Activated CD4-positive, alpha-beta T cell treated with anti-CD3 and anti-CD28 coated beads, Interleukin-2, amount 50 U/mL, for 16 hours (primary cell): ENCODE measurements at places on chromosomes 7 and 10.

GRCh38 chr7:99447943-99448342 is 9.2 kb downstream of the CPSF4 start:
- DNase-seq, result no peak

- peak; percentile 6 for DNase-seq
These were observed 266.3 kb downstream of the RPS24 start for GRCh38 chr10:78299851-78300468.

DNA sequence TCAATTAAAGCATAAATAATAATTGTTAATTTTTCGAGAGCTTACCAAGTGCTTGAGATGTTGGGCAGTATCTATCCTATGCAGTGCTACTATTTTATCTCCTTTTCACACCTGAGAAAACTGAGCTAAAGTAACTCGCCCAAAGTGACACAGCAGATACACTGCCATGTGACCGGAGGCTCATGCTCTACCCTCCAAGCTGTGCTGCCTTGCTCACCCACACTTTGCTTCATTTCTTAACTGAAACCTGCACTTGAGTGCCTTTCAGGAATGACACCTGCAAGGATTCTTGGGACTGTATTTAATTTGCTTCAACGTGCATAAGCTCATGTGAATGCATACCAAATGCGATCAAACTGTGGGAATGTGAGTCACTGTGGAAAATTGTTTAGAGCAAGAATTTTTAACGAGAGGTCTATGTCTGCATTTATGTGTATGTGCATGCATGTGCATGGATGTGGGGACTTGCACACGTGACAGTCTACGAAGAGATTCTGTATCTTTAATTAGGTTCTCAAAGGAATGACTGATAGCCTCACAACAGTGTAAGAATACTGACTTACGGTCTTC is 119.2 kb downstream of the ADCYAP1R1 start:
- no peak for DNase-seq

GRCh38 chr7:93715234-93715633 is 140.7 kb upstream of the CALCR start:
- DNase-seq, result peak; percentile 34

- no peak for DNase-seq
These were observed 4.7 kb upstream of the ABLIM1 start for GRCh38 chr10:114662646-114663217.

DNA sequence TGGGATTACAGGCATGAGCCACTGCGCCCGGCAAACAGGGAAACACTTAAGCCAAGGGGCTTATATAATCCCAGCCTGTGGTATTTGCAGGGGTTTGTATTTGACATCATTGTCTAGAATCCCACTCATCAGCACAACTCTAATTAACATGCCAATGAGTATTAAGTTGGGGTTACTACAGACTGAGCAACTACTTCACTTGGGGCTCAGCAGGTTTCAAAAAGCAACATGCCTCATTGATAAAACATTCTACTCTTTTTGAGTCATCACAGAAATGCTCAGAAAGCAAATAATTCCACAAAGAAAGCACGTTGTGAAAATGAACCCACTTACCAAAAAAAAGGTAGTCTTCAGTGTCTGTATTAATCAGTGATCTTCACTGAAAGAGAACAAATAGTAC is 236.9 kb upstream of the CELF2 start:
- no peak for DNase-seq

DNA sequence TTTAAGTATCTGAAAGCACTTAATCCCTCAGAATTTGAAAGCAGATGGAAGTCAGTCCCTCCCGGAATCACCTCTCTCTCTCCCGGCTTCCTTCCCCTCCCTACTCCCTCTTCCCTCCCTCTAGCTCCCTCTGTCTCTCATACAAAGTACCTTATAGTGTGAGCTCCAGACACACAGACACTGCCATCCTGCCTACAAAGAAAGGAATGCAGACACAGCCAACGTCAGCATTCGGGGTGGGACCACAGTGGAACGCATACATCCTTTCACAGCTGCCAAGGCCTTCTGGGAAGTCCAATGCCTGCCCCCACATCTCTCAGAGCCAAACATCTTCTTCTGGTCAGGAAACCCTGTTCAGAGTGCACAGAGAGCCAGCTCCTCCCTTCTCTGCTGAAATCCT is 9.3 kb downstream of the NOD1 start:
- no peak for DNase-seq

- no peak for DNase-seq
These were observed 255.0 kb upstream of the SEMA3C start for GRCh38 chr7:81173766-81174281.

- no peak for DNase-seq
These were observed 145.9 kb upstream of the WDR11 start for GRCh38 chr10:120705309-120705708.

DNA sequence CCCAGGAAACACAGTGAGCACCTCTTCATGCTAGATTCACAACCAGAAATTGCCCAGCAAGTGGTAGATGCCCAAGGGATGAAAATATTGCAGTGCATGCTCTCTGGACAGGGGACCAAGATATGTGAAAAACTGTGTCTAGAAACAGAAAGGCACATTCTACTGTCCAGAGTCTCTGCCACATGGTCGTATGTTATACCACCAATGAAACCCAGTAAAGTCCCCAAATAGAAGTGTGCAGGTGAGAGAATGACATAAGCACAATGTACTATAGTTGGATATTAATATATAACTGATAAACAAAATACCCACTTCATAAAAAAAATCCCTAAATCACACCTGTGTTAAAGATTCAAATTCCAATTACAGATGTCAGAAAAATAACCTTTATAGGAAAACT is 43.8 kb downstream of the RASGEF1A start:
- no peak for DNase-seq

- DNase-seq, result no peak
These were observed 10.5 kb downstream of the POLR1F start for GRCh38 chr7:19698331-19698730.

- DNase-seq, result no peak
These were observed 3.1 kb upstream of the HOXA10 start for GRCh38 chr7:27176962-27177794.

GRCh38 chr7:72234086-72234485 is 178.1 kb downstream of the CALN1 start:
- no peak for DNase-seq

- no peak for DNase-seq
These were observed 29.3 kb downstream of the RBM48 start for GRCh38 chr7:92557808-92558362.

DNA sequence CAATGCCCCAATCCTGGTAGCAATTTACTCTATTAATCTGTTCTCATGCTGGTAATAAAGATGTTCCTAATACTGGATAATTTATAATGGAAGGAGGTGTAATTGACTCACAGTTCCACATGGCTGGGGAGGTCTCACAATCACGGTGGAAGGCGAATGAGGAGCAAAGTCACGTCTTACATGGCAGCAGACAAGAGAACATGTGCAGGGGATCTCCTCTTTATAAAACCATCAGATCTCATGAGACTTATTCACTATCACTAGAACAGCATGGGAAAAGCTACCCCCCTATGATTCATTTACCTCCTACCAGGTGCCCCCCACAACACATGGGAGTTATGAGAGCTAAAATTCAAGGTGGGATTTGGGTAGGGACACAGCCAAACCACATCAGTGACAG is 872.2 kb downstream of the ANKRD7 start:
- no peak for DNase-seq

DNA sequence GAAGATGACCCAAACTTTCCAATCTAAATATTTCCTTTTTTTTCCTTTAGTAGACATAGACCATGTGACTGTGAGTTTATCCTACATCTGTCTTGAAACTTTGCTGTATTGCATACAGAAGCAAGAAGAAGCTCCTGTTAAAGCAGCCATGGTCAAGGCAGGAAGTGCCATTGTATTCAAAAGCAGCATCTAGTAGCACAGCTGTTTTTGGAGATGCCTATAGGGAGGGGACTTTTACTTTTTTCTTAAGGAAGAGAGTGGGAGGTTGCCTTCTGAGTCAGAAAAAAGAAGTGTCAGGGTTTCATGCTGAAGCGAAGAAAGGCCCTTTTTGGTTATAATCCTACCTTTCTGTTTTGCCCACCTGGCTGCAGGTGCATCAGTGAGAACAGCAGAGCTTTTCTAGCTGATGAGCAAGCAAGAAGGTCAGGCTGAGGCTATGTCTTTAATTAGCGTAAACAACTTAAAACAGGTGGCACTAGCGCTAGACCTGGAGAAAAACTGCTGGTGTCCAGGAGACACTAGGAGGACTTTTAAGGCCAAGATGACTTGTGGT is 234.1 kb upstream of the AGK start:
- DNase-seq, result no peak

GRCh38 chr7:30526163-30526562 is 21.5 kb upstream of the GGCT start:
- no peak for DNase-seq

DNA sequence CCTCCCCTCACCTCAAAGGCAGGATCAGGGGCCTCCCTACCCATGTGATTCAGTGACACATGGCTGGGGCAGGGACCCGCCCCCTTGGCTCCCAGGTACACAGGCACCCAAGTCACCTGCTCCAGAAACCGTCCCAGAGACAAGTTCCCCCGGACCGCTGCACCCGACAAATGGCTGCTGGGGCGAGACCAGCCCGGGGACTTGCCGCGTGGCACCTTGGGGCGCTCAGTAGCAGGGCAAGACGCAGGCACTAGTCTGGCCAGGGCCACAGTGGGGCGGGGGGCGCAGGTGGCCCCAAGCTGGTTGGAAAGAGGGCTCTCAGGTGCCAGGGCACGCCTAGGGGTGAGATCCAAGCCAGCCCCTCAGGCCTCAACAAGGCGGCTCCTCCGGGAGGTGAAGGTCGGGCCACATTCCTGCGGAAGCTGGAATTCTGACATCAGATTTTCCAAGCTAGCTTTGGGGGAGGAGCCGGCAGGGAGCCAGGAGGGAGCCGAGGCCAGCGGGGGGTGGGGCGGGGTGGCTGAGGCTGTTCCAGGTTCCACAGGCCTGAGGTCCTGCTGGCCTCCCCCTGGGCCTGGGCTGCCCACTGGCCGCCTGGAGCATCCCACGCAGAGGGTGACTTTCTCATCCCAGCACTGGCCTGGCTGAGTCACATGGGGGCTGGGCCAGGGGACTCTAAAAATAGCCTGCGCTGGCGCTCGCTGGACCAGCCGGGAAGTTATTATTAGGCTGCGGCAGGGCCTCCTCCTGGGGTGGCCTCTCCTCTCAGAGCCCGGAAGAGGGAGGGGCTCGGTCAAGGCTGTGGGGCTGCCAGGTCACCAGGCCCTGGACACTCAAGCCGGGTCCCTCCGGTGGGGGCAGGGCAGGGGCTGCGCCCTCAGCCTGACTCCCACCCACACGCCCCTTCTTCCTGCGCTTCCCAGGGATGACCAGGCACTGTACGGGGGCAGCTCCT is 20.5 kb upstream of the INPP5A start:
- no peak for DNase-seq

- DNase-seq, result no peak
These were observed 43.3 kb upstream of the CCDC71L start for GRCh38 chr7:106704000-106704840.

- DNase-seq, result no peak
These were observed 138.5 kb downstream of the VWC2 start for GRCh38 chr7:49911909-49912308.

- DNase-seq, result no peak
These were observed 233.9 kb upstream of the AOAH start for GRCh38 chr7:36958111-36958733.

GRCh38 chr7:134724606-134725005 is 54.8 kb upstream of the CALD1 start:
- peak; percentile 55 for DNase-seq

- DNase-seq, result no peak
These were observed at the start of gene ASZ1 for GRCh38 chr7:117427258-117427701. ASZ1 (minus strand) TSS chr7:117427493; CDS start chr7:117427460, 33 bp downstream.

DNA sequence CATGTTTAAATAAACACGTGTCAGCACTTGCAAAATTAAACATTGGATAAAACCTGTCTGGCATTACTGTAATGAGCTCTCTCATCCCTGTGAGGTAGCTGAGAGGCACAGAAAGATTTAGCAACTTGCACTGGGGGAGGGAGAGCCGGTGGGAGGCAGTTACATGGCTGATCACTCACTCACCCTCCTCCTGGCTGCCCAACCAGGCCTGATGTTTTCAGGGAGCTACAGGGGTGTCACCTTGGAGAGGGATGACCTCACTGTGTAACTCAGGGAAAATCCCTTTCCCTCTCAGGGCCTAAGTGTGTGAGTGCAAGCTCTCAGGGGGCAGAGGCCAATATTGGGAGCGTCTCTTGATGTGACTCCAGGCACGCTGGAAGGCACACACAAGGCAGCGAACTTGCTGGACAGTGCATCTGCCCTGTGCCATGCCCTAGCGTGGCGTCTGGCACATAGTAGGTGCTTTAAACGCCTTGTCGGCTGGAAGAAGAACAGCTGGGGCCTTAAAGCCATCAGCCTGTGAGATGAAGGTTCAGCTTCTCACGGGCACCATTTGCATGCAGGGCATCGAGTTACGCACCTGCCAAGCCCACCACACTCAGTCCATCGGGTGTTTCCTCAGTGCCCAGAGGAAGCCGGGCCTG is 51.1 kb downstream of the ELFN1 start:
- no peak for DNase-seq

DNA sequence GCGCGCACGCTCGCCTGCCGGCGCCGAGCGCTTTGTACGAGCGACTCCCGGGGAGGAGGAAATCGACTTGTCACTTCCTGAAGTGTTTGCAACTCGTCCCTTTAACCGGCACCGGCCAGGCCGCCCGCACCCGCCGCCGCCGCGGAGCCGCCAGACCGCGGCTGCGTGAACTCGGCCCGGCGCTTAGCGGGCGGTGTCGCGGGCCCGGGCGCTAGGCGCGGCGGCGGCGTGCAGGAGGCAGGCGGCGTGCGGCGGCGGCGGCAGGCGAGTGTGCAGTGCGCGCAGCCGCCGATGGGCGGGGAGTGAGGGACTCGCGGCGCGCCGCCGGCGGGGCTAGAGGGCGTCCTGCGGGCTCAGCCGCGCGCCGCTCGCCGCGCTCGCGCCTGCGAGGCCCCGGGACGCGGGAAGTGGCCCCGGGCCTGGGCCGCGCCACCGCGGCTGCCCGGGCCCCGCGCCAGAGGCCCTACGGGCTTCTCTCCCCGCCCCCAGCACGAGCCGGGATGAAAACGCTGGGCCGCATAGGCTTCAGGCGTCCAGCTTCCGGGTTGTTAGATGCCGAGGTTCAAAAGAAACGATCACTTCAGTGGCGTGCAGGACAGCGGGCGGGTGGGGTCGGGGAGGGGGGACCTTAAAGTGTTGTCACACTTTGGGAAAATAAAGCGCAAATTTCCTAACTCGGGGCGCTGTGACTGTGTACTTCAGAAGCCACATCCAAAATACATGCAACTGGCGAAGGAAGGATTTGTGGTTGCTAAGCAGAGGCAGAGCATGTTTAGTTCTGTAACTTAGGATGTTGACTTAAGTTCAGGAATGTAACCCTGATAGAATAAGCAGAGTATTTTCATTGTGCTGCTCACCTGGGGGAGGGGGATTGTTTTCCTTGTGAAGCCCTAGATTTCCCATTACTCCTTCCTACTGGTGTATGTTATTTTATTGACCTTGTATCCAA is at the start of gene FAM53B:
FAM53B (minus strand) TSS at position 277 of the 949 bp plus-strand sequence. CDS start 37,665 bp downstream, outside the sequence.
- DNase-seq, result peak; percentile 76

DNA sequence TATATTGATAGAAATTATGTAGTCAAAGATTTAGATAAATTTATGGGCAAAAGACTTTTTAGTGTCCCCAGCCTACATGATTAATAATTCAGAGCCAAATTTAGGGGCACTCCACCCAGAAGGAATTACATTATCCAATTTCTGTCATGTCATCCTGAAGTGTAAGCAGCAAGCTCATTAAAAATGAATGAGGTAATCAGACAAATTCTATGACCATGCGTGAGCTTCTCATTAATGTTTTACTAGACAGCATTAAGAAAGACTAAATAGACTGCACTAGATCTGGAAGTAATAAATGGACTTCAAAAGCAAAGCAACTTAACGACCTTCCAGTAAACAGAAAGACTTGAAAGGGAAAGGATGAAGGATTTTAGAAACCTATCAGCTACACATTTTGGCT is 22.7 kb upstream of the TRUB1 start:
- no peak for DNase-seq
